ENCODE measurements at places on chromosomes 1 and 21. TPM values are rescaled to one million over a fixed set of nuclear protein-coding genes. Genes with fewer than 3 reads are reported as not detected.

Gene RFX5
- 55.4 TPM for polyA plus RNA-seq

Gene THEMIS2
- 1.3 TPM for polyA plus RNA-seq

Gene UBXN10
- 0.06 TPM for polyA plus RNA-seq

Gene KRTAP13-2
- not detected for polyA plus RNA-seq

Gene PRKACB
- 9.4 TPM for polyA plus RNA-seq

Gene TOMM40L
- 14.4 TPM for polyA plus RNA-seq

Gene NID1
- 1.6 TPM for polyA plus RNA-seq

Gene CDA
- polyA plus RNA-seq, result 44.9 TPM

Gene KCNE2
- not detected for polyA plus RNA-seq

Gene SPRR5
- 0.35 TPM for polyA plus RNA-seq

Gene LCE1F
- not detected for polyA plus RNA-seq

Gene OR10J1
- polyA plus RNA-seq, result not detected

Gene ADAMTS4
- polyA plus RNA-seq, result 0.22 TPM

Gene ACTA1
- 0.05 TPM for polyA plus RNA-seq

Gene FAM89A
- 23.2 TPM for polyA plus RNA-seq

Gene ZBED6
- 8.9 TPM for polyA plus RNA-seq

Gene CATSPERE
- 0.42 TPM for polyA plus RNA-seq

Gene METTL25B
- 6.0 TPM for polyA plus RNA-seq

Gene COL16A1
- polyA plus RNA-seq, result 43.4 TPM

Gene RUNX1
- 91.0 TPM for polyA plus RNA-seq

Gene TMEM234
- 20.1 TPM for polyA plus RNA-seq

Gene CYP4Z1
- polyA plus RNA-seq, result not detected

Gene C1orf87
- polyA plus RNA-seq, result not detected

Gene SPRR3
- 8.3 TPM for polyA plus RNA-seq
